LHCN-M2 (cell line): ENCODE measurements at places on chromosomes 1 and 21. TPM values are rescaled to one million over a fixed set of nuclear protein-coding genes. Genes with fewer than 3 reads are reported as not detected.
A peak's percentile ranks its signal among the peaks of the same experiment; 100 is the strongest.

The TIAM1 gene
- 11.6 and 18.1 TPM in 2 replicates for total RNA-seq

The ASPM gene
- total RNA-seq, result 70.1 and 76.5 TPM in 2 replicates

DNA sequence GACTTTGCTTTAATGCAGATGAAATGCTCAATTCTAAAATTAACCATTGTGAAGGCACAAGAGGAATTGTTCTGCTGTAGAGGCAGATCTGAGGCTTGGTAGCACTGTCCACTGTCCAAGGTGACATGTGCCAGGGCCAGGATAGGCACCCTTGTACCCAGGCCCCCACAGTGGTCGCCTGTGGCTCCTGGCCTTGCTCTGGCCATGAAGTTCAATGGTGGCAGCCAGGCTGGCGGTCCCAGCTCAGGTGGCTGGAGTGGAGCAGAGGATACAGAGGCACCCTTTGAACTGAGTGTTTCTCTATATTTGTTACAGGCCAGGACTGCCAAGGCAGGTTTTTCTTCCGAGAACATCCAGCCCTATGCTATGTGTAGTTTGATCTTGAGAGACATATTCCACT is 102.6 kb downstream of the PTGS2 start:
- DNase-seq, result no peak

DNA sequence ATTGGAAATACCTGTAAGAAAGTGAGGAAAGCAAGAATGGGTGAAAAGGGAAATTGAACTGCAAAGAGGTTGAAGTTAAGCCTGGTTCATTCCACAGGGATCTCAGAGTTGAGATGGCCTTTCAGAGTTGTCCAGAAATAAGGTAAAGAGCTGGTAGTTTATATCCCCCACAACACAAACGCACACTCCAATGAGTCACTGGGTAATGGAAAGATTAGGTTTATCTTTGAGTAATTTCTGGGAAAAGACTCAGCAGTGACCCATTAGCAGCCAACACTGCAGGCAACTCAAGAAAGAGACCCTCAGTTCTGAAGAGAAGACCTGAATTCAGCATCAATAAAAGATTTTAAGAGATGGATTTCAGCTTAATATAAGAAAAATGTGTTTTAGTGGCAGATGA is 485.5 kb downstream of the PTPRC start:
- DNase-seq, result peak; percentile 21

- no peak for DNase-seq
Observed at GRCh38 chr1:15428815-15429435, 9.3 kb upstream of the CTRC start.

- no peak for DNase-seq
Observed at GRCh38 chr1:150235294-150235851, 539 bp downstream of the ANP32E start.

DNA sequence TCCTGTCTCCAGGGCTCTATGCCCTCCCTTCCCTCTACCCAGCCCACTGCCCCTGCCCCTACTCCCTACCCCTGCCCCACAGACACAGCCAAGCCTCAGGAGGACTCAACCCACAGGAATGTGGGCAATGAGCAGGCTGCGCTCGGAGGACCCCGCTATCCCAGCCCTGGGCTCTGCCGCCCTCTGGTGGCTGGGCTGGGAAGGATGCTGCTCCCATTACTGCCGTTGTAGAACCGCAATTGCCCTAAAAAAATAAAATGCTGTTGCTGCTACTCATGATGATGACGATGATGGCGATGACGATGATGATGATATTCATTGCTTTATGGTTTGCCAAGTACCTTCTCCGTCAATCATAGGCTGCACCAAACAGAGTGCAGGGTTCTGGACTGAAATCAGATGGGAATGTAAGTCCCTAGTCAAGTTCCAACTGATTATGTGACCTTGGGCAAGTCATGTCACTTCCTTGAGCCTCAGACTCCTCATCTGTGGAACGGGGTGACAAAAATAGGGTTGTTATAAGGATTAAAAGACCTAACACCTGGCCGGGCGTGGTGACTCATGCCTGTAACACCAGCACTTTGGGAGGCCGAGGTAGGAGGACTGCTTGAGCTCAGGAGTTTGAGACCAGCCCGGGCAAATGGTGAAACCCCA is 24.6 kb downstream of the ARHGEF19 start:
- peak; percentile 75 for DNase-seq
